ENCODE measurements at places on chromosomes 2 and 18. TPM values are rescaled to one million over a fixed set of nuclear protein-coding genes. Genes with fewer than 3 reads are reported as not detected.

DNA sequence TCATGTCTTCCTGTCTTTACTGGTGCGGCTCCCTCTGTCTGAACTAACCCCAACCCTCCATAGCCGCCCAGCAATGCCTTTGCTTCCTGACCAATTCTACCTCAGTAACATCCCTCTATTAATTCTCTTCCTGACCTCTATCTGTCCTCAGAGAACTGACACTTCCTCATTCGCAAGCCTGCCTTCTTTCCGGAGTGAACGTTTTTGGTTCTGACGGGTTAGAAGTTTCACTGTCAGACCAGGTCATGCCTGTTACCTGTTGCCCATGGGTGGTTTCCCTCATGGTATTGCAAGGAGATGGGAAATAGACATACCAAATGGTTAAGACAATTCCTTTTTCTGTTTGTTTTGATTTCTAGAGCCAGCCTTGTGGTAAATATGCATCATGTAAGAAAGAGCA is 453.4 kb upstream of the SLC14A2 start:
- no peak for DNase-seq

DNA sequence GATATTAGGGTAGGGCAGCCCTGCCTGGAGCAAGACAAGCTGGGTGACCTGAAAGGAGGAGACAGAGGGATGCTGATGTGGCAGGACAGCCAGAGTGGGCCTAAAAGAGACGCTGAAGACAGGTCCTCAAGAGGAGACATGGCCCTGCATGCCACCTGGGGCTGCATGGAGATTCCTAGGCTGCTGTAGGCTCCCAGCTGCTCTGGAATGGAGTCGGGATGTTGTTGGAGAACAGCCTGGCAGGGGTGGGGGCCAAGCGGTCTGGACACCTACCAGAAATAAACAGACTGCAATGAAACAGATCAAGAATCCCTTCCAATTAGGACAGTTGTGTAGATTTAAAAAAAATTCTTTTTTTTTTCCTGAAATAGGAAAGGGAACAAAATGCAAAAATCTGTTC is 97.8 kb upstream of the NPAS2 start:
- DNase-seq, result no peak

- no peak for DNase-seq
Observed at GRCh38 chr2:212001325-212001724, 537.3 kb downstream of the ERBB4 start.

- DNase-seq, result no peak
Observed at GRCh38 chr2:42949125-42949524, 156.7 kb upstream of the HAAO start.

DNA sequence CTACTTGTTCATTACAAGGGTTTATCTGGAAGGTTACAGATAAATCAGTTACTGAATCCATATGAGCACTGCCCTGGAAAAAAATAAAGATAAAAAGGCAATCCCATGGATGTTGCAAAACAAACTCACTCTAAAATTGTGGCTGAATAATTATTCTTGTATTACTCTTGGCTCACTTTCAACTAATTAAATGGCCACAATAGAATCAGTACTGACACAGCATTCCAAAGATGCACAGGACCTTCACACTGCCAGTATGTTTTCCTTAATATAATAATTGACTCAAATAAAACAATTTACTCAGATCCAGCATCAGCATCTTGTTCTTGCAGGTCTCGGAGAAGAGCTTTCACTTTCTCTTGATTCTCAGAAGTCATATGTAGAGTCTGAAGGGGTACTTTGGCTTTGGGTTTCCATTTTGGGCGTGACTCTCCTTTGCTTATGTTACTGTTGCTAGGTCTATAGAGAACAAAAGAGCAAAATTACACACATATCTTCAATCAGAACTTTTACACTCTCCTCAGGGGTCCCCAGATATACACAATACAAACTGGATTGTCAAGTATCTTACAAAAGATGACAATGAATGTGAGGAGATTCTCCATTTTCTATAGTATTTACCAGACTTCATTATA is 12.6 kb downstream of the DHX57 start:
- DNase-seq, result no peak

DNA sequence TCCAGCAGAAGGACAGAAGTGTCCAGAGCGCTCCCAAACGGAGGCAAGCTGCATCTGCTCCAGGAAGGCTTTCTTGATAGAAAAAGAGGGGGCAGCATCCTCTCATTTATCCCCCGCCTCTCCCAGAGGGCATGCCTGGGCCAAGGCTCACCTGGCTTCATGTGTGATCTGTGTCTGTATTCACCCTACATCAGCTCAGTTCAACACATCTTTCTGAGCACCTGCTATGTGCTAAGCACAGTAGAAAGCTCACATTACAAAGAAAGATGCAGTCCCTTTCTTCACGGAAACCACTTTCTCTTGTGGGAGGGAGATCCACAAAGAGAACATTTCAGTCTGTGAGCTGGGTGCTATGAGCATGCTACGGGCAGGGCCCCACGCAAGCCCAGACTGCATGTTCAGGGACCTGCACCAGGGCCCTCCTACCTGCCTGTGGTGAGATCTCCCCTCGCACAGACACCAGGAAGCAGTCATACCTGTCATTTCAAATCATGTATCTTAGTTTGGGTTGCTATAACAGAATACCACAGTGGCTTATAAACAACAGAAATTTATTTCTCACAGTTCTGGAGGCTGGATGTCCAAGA is 90.7 kb downstream of the PDCL3 start:
- DNase-seq, result no peak

DNA sequence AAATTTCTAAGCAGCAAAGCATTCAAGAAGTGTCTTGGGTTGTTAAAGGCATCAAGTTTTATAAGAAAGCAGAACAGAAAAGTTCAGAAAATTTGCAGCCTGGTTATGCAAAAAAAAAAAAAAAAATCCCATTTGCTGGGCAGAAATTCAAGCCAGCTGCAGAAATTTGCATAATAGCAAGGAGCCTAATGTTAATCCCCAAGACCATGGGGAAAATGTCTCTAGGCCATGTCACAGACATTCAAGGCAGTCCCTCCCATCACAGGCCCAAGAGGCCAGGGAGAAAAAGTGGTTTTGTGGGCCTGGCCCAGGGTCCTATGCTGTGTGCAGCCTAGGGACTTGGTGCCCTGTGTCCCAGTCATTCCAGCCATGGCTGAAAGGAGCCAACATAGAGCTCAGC is 269.0 kb upstream of the SLC39A10 start:
- no peak for DNase-seq

DNA sequence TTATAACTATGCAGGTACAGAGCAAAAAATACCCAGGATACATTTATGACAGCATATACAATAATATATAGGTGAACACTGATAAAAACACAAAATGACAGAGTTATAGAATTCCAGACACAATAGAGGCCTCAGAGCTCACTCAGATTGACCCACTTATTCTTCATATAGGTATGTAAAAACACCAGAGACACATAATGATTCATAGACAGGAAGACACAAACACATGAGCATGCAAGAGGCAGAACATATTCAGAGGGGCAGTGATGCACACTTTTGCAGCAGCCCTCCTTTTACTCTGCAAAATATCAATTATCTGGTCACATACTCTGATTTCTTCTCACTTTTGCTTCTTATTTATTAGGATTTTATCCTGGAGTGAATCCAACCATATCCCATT is 633.3 kb upstream of the ACVR2A start:
- no peak for DNase-seq

- DNase-seq, result no peak
Observed at GRCh38 chr2:317501-318424, 29.9 kb upstream of the ALKAL2 start.

DNA sequence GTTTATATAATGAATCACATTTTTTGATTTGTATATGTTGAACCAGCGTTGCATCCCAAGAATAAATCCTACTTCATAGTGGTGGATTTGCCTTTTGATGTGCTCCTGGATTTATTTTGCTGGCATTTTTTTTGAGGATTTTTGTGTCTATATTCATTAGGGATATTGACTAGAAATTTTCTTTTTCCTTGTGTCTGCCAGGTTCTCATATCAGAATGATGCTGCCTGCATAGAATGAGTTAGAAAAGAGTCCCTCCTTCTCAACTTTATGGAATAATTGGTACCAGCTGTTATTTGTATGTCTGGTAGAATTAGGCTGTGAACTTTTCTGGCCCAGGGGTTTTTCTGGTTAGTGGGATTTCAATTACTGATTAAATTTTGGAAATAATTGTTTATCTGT is 457.4 kb upstream of the DSEL start:
- DNase-seq, result no peak

DNA sequence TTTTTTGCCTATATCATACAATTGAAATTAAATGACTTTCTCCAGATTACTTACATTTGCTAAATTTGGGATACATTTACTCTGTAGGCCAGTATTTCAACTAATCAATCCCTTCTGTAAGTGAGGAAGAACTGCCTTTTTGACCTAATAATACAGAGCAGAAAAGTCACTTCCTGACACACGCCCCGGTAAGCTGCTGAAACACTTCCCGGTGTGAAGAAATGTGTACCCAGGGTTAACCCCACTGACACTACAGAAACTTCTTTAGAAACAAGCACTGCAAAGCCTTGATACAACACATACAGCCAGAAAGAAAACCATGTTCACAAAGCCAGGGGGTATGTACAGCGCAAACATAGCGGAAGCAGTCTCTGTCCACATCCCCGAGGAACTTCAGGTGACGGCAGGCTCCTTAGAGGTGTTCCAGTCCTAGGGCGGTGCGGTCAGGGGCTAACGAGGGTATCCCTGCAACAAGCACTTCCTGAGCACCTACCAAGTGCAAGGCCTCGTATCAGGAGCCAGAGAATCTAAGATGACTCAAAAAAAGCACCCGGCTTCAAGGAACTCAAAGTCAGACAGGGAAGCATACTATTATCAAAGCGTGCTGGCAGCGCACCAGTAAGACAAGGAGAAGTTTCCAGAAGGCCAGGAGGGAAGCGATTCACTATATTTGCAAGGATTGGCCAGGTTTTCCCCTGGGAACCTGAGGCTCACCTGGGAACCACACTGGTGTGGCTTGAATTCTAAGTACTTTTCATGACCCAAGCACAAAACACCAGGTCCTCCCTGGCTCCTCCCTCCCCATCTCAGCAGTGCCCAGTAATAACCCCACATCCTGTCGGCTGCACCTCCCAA is 46.6 kb downstream of the ZNF516 start:
- peak; percentile 48 for DNase-seq

NTSR2 gene
- 3.0 TPM for polyA plus RNA-seq

ROCK1 gene
- polyA plus RNA-seq, result 32.6 TPM

SERPINB10 gene
- not detected for polyA plus RNA-seq
